Esophagus muscularis mucosa (tissue), 4 donors: ENCODE measurements at places on chromosomes 11 and 22.
A peak's percentile ranks its signal among the peaks of the same experiment; 100 is the strongest.

DNA sequence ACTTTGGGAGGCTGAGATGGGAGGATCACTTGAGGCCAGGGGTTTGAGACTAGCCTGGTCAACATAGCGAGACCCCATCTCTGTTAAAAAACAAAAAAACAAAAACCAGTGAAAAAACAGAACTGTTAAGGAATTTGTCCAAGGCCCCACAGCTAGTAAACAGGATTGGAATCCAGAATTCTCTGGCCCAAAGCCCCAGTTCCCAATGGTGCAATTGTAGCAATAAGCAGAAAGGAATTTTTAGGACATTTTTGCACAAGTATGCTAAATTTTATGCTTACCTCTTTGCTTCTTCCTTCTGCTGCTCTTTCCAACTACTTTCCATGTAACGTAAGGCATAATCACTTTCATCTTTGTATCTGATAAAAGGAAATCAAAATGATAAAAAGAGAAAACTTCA lies 11.6 kb downstream of the MISFA start:
- no peak overlapping the region for H3K27ac ChIP-seq
- H3K4me1 ChIP-seq = peaks cover 4% of the 10 kb centered on the region
- no peak overlapping the region for H3K4me3 ChIP-seq
- H3K36me3 ChIP-seq = peaks cover 83% of the 10 kb centered on the region
- no peak for DNase-seq

GRCh38 chr22:30753701-30754100 lies 59.0 kb downstream of the OSBP2 start:
- H3K27ac ChIP-seq = no peak overlapping the region
- H3K4me1 ChIP-seq = no peaks in the 10 kb centered on the region
- H3K27me3 ChIP-seq = no peaks in the 10 kb centered on the region
- H3K4me3 ChIP-seq = no peak overlapping the region

DNA sequence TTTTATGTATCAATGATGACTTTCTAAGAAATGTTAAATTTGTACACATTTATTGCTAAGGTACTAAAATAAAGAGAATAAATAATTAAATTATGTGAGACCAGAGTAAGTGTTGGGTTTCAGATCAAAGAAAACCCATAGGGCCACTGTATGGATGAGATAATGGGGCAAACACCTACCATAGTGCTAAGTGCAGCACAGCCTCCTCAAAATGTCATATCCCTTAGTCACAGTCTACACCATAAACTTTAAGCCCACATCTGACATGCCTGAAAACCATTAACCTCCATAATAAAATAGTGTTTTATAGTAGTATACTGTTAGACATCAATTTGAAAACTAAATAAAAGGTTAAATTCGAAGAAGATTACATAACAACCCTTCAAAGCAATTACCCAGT lies 37.5 kb downstream of the SESN3 start:
- no peak overlapping the region for H3K27ac ChIP-seq
- no peak overlapping the region for H3K4me3 ChIP-seq
- no peak for DNase-seq
- H3K4me1 ChIP-seq = no peaks in the 10 kb centered on the region
- H3K27me3 ChIP-seq = no peaks in the 10 kb centered on the region
- no peaks in the 10 kb centered on the region for H3K36me3 ChIP-seq

DNA sequence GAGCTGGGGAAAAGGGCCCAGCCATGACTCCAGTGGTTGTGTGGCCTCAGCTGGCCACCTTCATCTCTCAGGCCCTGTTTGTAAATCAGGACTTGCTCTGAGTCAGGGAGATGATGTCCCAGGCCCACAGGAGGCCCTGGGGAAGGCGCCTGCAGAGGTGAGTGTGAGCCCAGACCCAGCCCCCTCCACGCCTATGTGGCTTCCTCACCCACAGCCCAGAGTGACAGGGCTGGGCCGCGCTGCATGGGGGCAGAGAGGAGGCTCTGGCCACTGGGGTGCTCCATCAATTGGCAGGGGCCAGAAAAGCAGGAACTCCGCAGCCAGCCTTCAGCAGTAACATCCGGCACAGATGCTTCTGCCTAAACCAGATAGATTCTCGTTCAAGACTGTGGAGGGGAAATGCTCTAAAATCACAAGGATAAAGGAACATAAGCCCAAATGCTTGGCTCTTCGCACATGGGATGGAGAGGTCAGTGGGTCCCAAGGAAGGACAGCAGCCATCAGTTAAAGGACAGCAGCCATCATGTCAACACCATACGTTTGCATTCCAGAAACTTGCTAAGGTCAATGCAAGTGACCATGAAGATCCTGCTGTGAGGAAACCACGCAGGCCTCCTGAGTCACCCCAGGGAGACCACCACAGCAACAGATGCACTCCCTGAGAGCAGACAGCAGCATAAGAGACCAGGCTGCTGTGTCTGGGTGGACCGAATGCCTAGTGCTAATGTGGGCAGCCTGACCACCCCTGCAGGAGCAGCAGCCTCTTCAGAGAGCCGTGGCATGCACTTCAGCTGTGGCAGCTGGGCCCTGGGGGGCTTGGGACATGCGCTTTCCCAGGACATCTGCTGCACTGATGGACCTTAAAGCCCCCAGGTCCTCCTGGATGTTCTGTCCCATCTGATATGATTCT lies 28.3 kb downstream of the OSBPL5 start:
- peaks cover 59% of the 10 kb centered on the region for H3K4me1 ChIP-seq
- no peak overlapping the region for H3K4me3 ChIP-seq

GRCh38 chr11:2886191-2886894 lies 768 bp upstream of the CDKN1C start:
- H3K27ac ChIP-seq = peak overlapping the region; percentile 91
- no peaks in the 10 kb centered on the region for H3K27me3 ChIP-seq
- no peaks in the 10 kb centered on the region for H3K36me3 ChIP-seq

DNA sequence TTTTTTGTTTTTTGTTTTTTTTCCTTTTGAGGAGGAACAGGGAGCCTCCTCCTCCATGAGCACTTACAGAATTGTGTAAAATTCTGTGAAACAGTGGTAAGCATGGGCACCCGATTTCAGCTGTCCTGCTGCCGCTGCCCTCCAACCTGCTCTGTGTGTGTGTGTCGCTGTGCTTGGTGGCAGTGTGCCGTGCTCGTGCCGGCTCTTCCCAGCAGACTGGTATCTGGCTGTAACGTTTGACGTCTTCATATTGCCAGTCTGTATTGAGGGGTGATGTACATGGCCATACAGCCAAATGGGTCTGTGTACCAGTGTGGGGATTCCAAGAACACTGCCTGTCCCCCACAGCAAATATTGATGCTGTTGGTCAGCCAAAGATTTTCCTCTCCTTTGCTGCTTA lies 97.1 kb downstream of the CWC15 start:
- H3K4me1 ChIP-seq = peaks cover 64% of the 10 kb centered on the region
- no peak overlapping the region for H3K4me3 ChIP-seq
- H3K27me3 ChIP-seq = no peaks in the 10 kb centered on the region
- H3K27ac ChIP-seq = peak overlapping the region; percentile 80

- peaks cover 54% of the 10 kb centered on the region for H3K36me3 ChIP-seq
- H3K4me1 ChIP-seq = peaks cover 49% of the 10 kb centered on the region
- peak overlapping the region; percentile 99 for H3K27ac ChIP-seq
- H3K4me3 ChIP-seq = peak overlapping the region; percentile 71
- H3K27me3 ChIP-seq = no peaks in the 10 kb centered on the region
Observed at GRCh38 chr11:65424205-65425104, 1.9 kb downstream of the NEAT1 start.

DNA sequence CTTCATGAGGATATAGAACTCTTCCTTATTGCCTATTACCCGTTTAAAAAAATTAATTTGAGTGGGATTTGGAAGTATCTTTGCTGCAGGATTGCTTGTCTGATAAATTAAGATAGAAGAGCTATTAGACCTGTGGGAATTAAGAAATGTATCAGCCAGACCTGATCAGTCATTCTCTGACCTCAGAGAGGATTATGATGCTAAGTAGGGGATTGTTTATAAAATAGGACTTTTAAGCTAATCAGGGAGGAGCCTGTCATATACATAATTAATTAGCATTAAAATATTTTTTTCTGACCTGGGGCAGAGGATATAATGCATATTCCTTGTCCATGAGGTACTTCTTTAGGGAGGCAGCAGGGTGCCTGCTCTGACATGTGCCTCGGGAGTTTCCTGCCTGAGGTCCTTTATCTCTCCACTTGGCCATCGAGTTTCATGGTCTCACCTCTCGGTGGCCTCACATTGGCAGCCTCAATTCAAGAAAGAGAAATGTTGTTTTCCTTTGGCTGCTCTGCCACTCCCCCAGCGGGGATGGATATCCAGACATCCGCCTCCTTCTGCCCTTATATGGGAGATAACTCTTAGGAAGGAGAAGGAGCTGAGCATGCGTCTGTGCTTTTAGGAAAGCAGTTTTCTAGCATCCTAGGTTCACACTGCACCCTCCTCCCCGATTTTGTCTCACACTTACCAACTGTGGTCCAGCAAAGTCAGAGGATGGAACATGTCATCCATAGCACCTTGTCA lies 41.1 kb downstream of the DIXDC1 start:
- peak overlapping the region; percentile 92 for H3K4me3 ChIP-seq
- H3K27ac ChIP-seq = peak overlapping the region; percentile 97
- peaks cover 11% of the 10 kb centered on the region for H3K36me3 ChIP-seq
- peaks cover 73% of the 10 kb centered on the region for H3K4me1 ChIP-seq
- no peaks in the 10 kb centered on the region for H3K27me3 ChIP-seq
- no peak for DNase-seq
